ENCODE measurements at places on chromosomes 2 and 18.

- no peak for DNase-seq
Observed at GRCh38 chr2:144370937-144371584, 148.9 kb downstream of the ZEB2 start.

GRCh38 chr2:97355887-97356286, 233.8 kb downstream of the ANKRD36B start:
- DNase-seq = no peak

- DNase-seq = no peak
Observed at GRCh38 chr2:212416086-212416485, 122.5 kb downstream of the ERBB4 start.

DNA sequence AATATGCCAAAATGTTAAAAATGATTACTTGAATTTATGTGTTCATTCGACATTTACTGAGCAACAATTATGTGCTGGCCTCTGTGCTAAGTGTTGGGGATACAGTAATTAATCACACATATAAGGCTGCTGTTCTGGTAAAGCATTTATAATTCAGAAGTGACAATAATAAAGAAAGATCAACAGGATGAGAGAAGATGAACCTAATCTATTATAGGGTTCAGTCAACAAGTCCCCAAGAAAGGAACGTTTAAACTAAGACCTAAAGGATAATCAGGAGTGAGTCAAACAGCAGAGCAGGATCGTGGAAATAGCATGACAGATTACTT, 60.1 kb upstream of the COX7A2L start:
- DNase-seq = no peak

GRCh38 chr2:219523031-219523671, 8.9 kb downstream of the ASIC4 start:
- DNase-seq = no peak

Data from NCI-H1105 treated with DMSO at 0.1 percent for 48 hours (cell line).